ENCODE measurements at places on chromosomes 3 and 15. TPM values are rescaled to one million over a fixed set of nuclear protein-coding genes. Genes with fewer than 3 reads are reported as not detected.
A peak's percentile ranks its signal among the peaks of the same experiment; 100 is the strongest.

- no peak for DNase-seq
Measured at GRCh38 chr15:40112789-40113188, 4.1 kb upstream of the BMF start.

GRCh38 chr3:50533807-50534461 is 30.5 kb upstream of the CACNA2D2 start:
- no peak for DNase-seq

DNA sequence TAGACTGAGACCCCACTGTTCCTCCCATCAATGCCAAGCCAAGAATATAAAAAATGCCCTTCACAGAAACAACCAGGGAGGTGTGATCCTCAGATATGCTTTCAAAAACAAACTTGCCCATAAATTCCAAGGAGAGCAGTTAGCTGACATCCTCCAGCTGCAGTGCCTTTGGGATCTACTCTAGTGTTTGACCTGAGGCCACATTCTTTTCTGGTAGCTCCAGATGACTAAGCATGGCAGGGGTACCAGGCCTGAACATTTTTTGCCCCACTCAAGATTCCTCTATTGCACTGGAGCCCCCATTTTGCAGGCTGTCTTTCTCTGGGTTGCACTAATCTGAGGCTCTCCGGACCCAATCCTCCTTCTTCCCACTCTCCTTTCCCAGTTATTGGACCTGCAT is 27.9 kb upstream of the ACP3 start:
- DNase-seq = no peak

FBXW12 gene
- not detected for total RNA-seq

CHRNA7 gene
- total RNA-seq = 0.54 TPM

DNA sequence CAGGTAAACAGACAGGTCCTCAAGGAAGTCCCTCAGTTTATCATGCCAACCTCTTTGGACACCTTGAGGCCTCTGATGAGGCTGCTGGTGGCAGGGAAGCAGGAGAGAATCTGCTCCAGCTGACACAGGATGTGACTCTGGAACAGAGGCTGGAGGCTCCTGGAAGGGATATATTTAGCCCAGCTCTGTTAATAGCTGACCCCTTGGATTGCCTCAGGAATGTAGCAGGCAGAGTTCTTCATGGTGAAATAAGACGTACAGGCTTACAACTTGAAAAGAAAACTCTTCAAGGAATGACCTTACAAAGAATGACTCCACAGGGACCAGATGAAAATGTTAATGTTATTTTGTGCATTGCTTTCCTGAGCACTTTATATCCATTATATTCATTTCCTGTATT is 90.5 kb downstream of the AQP9 start:
- no peak for DNase-seq

- DNase-seq = no peak
Measured at GRCh38 chr15:75107908-75108838, 84.8 kb downstream of the PPCDC start.

DNA sequence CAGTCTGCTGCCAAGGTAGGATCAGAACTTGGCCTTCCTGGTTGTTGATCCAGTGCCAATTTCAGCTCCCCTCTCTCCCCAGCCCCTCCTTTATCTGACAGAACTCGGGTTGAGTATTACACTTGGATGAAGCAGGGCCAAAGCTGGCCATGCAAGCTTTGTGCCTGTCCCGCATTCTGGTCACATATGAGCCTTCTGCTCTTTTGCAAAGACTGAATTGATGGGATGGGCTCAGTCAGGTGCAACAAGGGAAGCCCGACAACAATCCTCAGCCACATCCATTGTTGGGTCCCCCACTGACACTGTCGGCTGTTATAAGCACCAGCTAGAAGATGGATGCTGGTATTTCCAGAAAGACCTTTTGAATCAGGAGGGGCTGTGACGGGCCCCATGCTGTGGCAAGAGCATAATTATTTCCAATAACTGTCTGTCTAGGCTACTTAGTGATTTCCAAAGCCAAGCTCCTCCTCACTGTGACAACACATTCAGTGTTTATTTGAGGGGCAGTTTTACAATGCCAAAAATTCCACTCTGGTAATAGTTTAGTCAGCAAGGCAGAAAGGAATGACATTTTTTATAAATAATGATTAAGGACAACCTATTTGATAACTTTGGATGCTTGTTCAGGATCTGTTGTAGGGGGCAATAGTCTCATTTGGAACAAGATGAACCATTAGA is 146.8 kb upstream of the FRMD4B start:
- no peak for DNase-seq

GRCh38 chr3:74443102-74443501 is 171.4 kb downstream of the CNTN3 start:
- no peak for DNase-seq

GRCh38 chr3:123158330-123158729 is 43.4 kb upstream of the SEC22A start:
- no peak for DNase-seq

GRCh38 chr3:4462369-4463040 is 4.6 kb downstream of the SUMF1 start:
- no peak for DNase-seq

GRCh38 chr15:88537591-88538317 is 8.7 kb downstream of the DET1 start:
- no peak for DNase-seq

DNA sequence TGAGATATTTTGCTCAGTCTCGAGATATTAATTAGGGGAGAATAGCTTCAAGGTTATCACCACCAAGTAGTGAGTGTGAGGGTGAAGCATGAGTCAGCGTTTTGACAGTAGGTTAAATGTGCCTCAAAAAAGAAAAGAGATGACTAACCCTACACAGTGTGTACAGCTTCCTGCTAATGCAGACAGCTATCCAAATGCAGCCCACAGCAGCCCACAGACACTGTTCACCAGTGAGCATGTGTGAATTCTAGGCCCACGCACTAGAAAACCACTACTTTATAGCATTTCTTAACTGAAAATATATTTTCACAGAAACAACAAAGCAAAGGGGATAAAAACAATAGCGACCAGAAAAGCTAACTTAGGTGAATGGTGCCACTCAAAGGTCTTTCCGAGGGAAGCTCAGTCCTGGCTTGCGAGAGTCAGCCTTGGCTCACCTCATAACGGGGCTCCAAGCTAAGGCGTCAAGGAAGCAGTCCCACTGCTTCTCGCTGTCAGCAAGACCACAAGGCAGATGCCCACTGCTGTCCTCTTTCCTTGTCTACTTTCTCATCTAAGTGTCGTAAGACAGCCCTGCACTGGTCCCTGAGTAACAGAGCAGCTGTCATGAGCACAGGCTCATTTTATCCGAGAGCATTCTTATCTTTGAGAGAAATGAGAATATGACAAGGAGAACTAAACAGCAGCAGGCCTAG is 47.6 kb downstream of the TXNRD3 start:
- DNase-seq = no peak

GRCh38 chr3:170079536-170080165 is 41.9 kb downstream of the GPR160 start:
- DNase-seq = no peak

DNA sequence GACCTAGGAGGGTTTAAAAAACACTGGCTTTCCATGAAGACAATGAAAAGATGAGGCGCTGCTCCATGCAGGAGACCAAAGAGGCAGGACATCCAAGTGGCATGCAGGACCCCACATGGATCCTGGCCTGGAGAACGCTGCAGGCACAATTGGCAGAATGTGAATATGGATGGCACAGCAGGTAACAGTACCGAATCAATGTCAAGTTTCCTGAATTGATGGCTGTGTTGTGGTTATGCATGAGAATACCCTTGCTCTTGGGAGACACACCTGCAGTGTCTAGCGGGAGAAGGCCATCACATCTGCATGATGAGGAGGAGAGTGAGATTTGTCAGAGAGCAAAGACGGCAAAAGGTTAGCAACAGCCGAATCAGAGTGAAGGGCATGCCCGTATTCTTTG is 74.3 kb upstream of the SEC13 start:
- no peak for DNase-seq

DNA sequence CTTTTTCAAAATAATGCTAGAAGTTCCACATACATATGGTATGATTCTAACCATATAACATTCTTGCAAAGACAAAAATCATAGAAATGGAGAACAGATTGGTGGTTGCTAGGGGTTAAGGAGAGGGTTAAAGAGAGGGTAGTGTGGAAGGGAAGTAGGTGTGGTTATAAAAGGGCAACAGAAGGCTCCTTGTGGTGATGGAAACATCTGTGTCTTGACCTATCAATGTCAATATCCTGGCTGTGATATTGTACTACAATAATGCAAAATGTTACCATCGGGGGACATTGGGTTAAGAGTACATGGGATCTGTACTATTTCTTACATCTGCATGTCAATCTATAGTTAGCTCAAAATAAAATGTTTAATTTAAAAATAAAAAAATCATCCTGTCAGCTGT is 67.8 kb upstream of the FSIP1 start:
- DNase-seq = no peak

DNA sequence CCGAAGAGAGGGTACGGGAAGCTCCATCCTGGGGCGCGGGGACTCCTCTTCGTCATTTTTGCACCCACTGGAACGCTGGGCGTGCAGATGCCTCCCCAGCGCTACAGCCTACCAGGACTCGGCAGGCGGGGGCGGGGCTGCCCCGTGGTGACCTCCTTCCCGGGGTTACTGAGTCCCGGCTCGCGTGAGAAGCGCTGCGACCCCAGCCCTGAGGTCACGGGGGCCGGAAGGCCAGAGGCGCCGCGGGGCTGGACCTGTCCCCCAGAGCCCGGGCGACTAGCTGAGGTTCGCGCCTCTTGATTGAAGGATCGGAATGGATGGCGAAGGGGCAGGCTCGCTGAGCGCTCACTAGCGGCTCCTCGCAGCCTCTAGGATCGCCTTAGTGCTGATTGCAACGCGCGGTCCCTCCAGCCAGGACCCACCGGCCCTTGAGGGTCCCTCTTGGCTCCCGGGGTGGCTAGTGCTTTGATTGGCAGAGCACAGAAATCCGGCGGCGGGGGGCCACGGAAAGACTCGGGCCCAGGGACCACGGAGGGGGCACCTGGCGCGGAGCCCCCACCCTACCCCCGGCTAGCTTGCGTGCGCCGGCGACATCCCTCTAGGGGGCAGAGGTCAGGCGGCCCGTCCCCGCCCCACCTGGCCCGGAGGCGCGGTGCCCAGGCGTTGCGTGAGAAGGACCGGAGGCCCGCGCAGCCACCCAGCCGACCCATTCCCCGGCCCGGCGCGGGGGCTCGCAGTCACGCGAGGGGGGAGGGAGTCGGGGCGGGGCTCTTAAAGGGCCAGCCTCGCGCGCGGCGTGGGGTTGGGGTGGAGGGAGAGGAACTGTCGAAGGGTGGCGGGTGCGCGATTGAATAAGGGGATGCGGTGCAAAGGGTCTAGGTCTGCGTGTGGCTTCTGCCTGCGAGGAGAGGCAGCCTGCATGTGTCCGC is 781 bp upstream of the CYP1A1 start:
- no peak for DNase-seq

MRAS gene
- total RNA-seq = 36.8 TPM

DNA sequence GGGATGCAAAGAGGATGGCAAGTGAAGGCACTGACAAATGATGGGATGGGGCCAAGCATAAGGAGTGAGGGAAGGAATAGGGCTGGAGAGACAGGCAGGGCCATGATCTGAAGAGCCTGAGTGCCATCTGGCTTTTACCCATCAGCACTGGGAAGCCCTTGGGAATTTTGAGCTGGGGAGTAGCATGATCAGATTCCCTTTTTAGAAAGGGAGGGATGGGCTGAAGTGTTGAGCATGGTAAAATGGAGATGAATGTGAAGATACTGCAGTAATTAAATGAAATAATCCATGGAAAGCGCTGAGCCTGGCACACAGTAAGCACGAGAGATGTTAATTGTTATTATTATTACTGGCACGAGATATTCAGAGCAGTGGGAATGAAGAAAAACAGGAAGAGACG is 9.9 kb downstream of the RBP1 start:
- no peak for DNase-seq

DNA sequence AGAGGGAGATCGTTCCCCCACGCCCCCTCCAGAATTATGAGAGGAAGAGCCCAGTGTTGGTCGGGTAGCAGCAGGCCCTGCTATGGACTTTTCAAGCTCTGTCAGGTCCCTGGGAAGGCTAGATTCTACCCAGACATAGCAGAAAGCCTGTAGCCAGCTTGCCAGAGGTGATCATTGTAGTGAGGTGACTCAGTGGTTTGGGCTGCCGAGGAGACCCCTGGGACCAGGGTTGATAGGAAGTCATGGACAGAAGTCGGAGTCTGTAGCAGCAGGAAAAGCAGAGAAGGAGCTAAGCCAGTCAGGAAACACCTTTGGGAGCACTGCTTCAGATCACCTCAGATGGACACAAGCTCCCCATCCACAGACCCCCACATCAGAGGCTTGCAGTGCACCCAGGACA is 67.7 kb downstream of the CCNL1 start:
- no peak for DNase-seq

UNC13C gene
- total RNA-seq = 1.5 TPM

- peak; percentile 89 for DNase-seq
Measured at GRCh38 chr15:25830844-25831451, 32.2 kb downstream of the ATP10A start.

PLSCR4 gene
- 67.4 TPM for total RNA-seq

GRCh38 chr3:188389711-188390342 is 235.9 kb downstream of the LPP start:
- DNase-seq = peak; percentile 73

DNA sequence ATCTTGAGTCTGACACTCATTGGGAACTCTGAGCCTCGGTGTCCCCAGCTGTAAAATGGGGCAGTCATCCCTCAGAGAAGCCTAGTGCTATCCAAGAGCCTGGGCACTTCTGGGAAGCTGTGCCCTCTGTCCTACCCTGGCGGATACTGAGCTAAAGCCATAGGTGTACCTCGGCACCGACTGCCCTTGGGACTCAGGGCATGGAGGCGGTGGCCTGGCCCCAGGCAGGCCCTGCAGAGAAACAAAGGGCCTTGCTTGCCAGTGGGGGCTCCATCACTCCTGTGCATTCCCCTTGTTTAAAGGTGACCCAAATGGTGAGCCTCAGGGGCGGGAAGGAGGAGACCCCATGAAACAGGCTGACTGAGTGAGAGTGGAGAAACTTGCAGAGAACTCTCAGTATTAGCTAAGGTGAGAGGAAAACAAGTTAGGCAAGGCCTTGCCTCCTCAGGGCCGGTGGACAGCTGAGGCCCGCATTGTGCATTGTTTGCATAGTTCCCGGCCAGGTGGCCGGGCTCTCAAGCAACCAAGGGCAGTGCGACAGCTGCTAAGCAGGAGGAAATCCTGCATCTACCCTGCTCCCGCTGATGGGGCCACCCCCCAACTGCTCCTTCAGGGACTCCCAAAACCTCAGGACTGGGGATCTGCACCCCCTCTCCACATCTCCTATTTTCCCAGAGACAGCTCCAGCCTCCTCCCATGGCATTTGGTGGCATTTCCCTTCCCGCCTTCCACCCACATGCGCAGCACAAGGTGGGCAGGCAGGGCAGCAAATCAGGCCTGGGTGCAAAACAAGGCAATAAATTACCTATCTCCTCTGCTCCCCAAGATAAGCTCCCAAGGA is 4.3 kb downstream of the PFKFB4 start:
- DNase-seq = no peak

Data from sigmoid colon (tissue), 7 donors.